Progenitor cell of endocrine pancreas (in vitro differentiated cells): ENCODE measurements at places on chromosomes 13 and 19.

DNA sequence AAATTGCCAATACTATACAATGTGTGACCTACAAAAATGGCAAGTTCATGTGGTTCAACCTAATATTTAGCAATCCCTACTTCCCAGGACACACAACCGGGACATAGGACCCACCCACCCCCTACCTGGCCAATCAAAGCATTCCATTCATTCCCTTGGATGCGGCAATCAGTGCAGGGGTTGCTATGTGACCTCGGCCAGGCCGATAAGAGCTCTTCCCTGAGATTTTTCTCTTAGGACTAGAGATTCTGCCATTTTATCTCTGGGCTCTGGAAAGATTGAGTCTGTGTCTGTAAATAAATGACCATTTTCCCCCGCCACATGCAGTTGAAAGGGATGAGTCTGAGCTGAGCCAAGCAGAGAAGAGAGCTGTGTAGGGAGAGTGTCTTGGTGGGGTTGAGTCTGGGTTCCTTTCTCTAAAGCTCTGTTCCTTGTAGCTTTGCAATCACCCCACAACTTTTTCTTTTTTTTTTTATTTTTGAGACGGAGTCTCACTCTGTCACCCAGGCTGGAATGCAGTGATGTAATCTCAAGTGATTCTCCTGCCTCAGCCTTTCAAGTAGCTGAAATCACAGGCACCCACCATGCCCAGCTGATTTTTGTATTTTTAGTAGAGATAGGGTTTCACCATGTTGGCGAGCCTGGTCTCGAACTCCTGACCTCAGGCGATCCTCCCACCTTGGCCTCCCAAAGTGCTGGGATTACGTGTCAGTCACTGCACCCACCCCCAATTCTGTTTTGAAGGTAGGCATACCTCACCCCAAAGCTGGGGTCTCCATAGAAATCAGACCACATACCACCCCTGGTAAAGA, 7.4 kb downstream of the IFNL1 start:
- DNase-seq = no peak

GRCh38 chr13:100125946-100126345, 37.1 kb downstream of the PCCA start:
- DNase-seq = no peak

DNA sequence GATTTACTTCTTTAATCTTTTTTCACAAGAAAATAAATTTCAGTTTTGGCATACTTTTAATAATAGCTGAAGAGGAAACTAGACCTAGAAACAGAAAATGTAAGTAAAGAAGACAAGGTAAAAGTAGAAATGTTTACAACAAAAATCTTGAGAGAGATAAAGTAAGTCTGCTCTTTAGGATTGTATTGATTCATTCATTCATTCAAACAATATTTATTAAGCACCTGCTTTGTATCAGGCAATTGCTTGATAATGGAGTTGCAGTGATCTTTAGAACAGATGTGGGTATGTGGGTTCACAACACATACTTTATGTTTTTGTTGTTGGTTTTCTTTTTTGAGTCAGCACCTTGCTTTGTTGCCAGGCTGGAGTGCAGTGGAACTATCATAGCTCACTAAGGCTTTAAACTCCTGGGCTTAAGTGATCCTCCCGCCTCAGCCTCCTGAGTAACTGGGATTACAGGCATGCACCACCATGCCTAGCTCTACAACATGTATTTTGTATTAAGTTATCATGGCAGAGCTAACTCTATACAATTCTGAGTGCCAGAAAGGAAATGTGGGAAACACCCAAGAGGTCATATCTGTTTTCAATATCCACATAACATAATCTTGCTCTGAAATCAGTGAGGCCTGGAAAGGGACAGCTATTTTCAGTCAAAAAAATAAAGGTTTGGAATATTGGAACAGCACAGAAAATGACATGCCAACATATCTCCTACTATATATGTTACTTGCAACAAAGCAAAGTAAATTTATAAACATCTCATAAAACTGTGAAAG, 8.8 kb upstream of the SPART start:
- no peak for DNase-seq

DNA sequence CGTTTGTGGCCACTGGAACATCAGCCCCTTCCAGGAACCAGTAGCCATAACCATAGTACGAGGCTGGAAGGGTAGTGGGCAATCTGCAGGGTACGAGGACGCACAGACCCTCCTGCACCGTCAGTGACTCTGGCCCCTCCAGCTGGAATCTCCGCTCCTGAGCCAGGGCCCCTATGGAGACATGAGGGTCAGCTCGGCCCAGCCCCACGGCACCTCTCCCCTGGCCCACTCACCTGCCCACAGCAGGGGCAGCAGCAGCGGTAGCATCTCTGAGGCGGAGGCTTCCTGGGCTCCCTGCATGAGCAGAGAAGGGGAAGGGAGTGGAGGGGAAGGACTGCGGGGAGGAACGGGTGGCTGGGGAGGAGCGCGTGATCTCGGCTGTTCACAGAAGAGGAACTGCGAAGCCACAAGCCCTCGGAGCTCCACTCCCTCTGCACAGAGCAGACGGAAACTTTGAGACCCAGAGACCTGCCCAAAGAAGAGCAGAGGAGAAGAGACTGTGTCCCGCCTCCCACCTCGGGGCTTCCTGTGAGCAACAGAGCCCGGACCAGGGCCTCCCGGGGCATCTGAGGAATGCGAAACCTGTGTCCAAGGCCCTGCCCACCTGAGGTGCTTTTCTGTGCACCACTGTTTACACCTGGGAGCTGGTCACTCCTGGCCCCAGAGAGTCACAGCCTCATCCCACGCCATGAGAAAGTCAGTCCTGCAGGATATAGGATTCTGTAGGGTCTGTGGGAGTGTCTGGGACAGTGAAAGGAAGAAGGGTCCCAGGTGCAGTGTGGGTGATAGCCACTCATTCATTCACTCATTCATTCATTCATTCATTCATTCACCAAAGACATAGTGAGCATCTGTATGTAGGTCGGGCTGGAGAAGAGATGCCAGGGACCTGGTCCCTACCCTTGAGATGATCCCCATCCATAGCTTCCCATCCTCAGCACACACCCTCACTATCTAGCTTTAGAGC, at the start of gene SIGLEC6:
Gene SIGLEC6 (minus strand): TSS at position 322 of the 967 bp plus-strand sequence. CDS start 22 bp downstream, at position 300.
- no peak for DNase-seq

GRCh38 chr13:70960841-70961443, 852.7 kb upstream of the KLHL1 start:
- DNase-seq = no peak

DNA sequence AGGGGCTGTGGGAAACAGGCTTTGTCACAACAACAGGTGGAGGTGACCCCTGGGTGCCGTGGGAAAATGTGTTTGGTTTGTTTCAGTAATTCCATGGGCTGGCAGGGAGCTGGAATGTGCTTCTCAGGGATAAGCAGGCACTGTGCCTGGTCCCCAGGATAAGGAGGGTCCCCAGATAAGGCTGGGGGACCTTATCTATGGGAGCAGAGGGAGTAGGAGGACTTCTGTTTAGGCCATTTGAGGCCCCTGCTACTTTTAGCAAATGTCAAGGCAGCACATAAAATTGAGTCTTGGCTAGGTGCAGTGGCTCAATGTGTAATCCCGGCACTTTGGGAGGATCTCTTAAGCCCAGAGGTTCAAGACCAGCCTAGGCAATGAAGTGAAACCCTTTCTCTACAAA, 59.5 kb downstream of the KCNC3 start:
- no peak for DNase-seq

- no peak for DNase-seq
These were observed 1.2 kb downstream of the RNF113B start for GRCh38 chr13:98175823-98176222.

DNA sequence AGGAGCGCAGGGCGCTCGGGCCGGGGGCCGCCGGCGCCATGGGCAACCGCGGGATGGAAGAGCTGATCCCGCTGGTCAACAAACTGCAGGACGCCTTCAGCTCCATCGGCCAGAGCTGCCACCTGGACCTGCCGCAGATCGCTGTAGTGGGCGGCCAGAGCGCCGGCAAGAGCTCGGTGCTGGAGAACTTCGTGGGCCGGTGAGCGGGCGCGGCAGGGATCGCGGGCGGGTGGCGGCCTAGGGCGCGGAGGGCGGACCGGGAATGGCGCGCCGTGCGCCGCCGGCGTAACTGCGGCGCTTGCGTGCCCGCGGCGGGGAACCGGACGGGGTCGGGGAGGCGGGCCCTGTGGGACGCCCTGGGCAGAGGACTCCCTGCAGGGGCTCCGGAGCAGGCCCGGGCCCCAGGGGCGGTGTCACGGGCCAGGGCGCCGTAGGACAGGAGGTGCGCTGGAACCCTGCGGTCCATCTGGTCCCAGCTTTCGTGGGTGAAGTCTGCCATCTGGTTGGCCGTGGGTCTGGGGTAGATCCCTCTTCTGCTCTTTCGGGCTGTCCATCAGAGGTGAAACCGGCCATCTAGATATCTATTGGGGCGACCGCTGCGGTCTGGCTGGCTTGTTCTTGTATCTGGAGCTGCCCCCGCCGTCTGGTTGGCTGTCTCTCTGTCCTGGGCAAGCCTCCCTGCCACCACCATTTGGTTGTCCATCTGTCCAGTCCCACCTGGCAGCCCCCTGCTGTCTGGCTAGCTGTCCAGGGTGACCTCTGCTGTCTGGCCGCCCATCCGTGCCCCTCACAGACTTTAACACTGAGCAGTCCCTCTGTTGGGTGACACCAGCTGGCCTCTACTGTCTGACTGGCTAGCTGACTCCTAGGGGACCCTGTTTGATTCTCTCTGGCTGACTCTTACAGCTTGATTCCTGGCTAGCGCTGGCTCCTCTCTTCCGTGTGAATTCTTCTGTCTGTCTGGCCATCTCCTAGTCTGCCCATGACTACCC, 622 bp downstream of the DNM2 start:
- DNase-seq = peak; percentile 28

DNA sequence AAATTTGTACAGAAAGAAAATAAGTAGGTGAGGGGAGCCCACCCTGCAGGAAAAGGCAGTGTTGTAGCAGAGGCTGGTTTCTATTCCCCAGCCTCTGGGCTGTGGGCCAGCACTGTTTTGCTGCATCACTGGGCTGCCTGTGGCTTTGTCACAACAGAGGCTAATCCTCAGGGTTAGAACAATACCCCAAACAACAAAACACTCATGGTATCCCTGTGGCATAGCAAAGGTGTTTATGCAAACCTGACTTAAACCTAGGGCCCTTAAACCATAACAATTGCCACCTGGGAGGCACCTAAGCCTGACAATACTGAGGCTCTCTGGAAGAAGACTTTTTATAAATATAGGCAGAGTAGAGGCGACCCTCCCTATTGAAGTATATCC, 314.7 kb downstream of the OLFM4 start:
- DNase-seq = no peak

DNA sequence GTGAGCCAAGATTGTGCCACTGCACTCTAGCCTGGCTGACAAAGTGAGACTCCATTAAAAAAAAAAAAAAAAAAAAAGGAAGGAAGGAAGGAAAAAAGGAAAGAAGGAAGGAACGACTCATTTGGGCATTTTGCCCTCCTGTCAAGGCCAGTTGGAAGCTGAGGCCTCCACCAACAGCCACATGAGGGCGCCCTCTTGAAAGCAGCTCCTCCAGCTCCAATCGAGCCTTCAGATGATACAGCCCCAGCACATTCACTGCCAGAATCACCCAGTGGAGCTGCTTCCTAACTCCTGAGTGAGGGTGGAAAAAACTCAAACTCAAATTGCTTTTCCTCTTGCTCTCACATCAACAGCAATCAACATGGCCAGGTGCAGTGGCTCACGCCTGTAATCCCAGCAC, 40.9 kb downstream of the GNG7 start:
- DNase-seq = no peak

GRCh38 chr13:25046274-25046984, 49.5 kb upstream of the PABPC3 start:
- DNase-seq = no peak

GRCh38 chr13:20442798-20443381, 82.8 kb downstream of the CRYL1 start:
- DNase-seq = no peak

- DNase-seq = no peak
These were observed 418.9 kb downstream of the FGF14 start for GRCh38 chr13:101982903-101983302.

GRCh38 chr13:49627831-49628652, at the start of gene ARL11:
ARL11 (plus strand) TSS chr13:49628507; CDS start chr13:49630448, 1,941 bp downstream.
- no peak for DNase-seq

DNA sequence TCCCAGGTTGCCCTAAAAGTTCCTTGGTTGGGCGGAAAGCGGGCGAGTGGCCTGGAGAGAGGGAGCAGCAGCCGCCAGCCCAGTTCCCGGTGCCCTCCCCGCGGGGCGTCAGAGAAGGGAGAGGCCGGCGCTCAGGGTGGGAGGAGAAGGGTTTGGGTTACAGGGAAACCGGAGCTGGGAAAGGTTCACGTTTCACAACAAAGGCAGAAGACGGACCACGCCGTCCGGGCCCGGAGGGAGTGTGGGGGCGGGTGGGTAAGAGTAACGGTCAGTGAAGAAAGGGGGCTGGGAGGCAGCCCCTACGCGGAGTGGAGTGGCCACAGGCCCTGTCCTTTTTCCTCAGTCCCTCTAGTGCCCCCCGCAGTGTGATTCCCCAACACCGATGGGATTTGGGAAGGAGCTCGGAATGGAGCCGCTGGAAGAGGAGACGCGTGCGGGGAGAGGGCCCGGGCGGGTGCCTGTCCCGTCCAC, 1.6 kb downstream of the SIX5 start:
- no peak for DNase-seq

- no peak for DNase-seq
These were observed 9.4 kb downstream of the URAD start for GRCh38 chr13:27979001-27979643.

DNA sequence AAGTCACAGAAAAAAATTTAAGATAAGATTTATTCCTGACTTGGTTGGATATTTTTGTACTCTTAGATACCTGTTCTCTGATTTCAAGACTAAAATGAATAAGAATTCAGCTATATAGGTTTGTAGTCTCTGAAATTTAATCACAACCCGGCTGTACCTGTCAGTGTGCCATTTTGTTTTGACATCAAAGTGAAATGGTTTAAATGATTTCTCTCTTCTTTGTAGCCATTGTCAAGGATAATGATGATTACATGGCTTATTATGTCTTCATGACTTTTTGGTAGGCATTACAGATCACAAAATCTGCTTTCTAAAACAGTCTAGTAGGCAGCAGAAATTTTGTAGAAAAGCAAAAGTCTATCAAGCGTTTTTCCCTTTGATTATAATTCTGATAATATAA, 72.5 kb downstream of the PCDH17 start:
- no peak for DNase-seq

GRCh38 chr13:77522444-77522843, 13.1 kb upstream of the SCEL start:
- DNase-seq = no peak

DNA sequence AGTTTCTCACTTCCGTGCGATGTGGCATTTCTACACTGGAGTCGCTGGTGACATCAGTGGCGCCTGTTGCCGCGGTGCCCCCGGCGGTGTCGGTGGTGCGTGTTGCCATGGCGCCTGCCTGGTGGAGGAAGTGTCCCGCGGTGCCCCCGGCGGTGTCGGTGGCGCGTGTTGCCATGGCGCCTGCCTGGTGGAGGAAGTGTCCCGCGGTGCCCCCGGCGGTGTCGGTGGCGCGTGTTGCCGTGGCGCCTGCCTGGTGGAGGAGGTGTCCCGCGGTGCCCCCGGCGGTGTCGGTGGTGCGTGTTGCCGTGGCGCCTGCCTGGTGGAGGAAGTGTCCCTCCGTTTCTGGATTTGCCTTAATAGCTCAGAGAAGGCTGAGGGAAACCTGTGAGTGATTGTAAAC, 127.6 kb downstream of the KDM4B start:
- DNase-seq = no peak

- no peak for DNase-seq
These were observed 1.3 kb upstream of the GRK1 start for GRCh38 chr13:113665597-113666328.
